ENCODE measurements at places on chromosomes 11 and 22.

DNA sequence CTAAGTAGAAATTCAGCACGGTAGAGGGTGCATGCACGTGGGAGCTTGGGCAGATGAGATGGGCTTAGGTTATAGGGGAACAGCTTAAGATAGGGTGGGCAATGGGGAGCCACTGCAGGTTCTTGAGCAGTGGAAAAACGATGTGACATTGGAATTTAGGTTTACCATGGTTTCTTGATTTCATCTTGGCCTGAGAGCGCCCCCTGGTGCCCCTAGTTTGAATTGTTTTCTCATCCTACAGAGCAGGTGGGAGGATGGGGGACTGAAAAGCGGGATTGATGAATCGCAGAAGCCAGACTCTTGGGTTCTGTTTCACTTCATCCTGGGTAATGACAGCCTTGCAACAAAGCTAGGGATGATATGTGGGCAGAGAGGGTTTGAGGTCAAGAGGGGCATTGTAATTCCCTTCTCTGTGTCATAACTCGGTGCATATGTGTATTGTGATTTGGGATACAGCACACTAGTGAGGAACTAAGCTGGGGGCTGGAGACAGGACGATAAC lies 6.7 kb upstream of the MCAM start:
- peak; percentile 76 for DNase-seq

DNA sequence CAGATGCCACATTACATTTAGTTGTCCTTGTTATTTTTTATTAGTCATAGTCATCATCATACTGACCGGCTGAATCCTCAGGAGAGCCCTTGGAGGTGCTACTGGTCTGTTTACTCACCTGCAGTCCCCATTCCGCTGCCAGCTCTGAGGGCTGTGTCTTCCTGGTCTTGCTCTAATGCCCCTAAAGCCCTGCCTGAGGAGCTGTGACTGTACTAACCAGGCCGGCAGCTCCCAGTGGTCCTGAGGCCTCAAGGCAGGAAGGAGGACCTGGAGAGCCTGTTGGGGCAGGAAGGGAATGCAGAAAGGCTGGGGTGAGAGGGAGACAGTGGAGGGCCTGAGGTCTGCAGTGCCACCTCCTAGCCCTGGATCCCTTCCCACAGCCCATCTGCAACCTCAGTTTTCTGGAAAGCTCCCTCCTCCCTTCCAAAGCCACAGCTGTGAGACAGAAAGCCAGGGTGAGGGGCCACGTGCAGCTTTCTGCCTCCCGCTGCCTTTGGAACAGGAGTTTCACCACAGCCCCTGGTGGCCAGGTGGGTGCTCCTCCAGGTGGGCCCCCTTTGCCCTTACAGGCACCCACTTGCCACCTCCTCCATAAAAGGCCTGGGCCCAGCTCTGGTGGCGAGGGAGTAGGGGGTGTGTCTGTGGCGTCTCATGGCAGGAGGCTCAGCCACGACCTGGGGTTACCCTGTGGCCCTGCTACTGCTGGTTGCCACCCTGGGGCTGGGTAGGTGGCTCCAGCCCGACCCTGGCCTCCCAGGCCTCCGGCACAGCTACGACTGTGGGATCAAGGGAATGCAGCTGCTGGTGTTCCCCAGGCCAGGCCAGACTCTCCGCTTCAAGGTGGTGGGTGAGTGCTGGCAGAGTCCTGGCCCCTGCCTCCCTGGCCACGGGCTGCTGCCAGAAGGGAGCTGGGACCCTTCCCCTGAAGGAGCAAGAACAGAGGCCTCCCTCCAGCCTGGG lies at the start of gene ZP1:
Gene ZP1, plus strand, starts transcription at position 632 of the 960 bp plus-strand sequence. Its CDS starts 20 bp downstream, at position 652.
- no peak for DNase-seq

DNA sequence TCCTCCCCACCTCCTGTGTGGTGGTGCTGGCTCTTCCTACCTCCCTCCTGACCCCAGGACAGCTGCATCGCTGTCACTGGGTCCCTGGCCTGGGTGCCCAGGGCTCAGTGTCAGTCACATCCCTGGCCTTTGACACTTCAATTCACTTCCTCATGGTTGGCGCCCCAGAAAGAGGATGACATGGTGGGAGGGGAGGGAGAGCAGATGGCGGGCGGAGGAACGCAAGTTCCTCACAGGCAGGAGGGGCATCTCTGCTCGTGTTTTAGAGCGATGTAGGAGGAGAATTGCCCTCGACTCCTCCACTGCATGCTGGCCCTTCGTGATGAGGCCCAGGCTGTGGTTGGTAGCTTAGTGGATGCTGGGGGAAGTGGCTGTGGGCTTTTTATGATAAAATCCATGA lies 35.1 kb upstream of the KRTAP5-7 start:
- no peak for DNase-seq

GRCh38 chr11:120966840-120967239 lies 57.1 kb upstream of the TBCEL start:
- DNase-seq: no peak

GRCh38 chr11:27718346-27718862 lies 18.1 kb upstream of the BDNF start:
- DNase-seq: no peak

GRCh38 chr11:16799221-16799620 lies 60.8 kb downstream of the C11orf58 start:
- DNase-seq: no peak

DNA sequence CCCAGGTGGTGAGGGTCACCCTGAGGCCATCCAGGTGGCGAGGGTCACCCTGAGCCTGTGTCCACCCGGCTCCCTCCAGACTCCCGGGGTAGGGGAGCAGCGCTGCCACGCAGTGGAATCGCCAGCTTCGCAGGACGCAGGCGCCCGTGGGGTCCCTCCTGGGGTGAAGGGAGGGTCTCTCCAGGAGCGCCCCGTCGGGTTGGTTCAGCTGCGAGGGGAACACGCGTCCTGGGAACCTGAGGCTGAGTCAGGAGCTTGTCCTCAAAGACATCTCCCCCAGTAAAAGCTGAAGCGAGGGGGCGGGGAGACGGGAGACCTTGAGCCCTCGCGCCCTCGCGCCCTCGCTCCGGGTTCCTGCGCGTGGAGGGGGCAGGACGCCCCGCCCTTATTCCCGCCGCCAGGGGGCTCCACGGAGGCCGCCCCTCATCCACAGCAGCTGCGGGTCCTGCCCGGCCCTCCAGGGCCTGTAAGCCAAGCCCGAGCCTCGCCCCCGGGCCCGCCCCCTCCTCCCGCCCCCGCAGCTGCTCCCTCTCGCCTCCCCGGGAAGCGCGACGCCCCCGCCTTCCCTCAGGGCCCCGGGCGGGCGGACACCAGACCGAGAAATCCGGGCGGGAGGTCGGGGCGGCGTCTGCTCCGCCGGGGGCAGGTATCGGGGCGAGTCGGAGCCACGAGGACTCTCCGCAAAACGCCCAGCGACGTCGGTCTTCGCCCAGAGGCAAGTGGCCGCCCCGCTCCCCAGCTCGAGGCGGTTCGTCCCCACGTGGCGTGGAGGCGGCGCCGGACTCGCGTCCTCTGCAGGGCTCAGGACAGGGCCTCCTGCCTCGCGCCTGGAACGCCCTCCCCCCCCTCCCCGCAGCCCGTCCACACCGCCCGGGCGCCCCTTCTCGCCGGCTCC lies 22.8 kb downstream of the PIM3 start:
- DNase-seq: no peak

GRCh38 chr11:25562417-25562816 lies 769.5 kb upstream of the ANO3 start:
- DNase-seq: no peak

GRCh38 chr11:22392561-22392960 lies 54.4 kb downstream of the SLC17A6 start:
- no peak for DNase-seq

GRCh38 chr11:465896-466530 lies 15.9 kb downstream of the PTDSS2 start:
- no peak for DNase-seq

GRCh38 chr22:44086271-44087088 lies 62.4 kb downstream of the PARVB start:
- no peak for DNase-seq

DNA sequence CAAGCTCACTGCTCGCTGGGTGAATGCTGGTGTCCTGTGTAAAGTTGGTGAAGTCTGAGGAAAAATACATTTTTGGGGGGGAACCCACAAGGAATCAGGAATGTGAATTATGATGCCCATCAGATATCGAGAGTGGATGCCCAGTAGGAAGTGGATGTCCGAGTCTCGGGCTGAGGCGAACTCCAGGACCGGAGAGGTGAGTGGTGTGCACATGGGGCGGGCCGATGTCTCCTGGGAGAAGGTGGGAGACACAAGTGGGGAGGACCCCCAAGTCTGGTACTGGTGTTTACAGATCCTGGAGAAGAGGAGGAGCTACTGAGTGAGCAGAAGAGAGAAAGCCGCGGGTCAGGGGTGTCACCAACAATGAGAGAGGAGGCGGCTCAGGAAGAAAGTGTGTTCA lies 19.2 kb upstream of the APOBEC3A start:
- no peak for DNase-seq

DNA sequence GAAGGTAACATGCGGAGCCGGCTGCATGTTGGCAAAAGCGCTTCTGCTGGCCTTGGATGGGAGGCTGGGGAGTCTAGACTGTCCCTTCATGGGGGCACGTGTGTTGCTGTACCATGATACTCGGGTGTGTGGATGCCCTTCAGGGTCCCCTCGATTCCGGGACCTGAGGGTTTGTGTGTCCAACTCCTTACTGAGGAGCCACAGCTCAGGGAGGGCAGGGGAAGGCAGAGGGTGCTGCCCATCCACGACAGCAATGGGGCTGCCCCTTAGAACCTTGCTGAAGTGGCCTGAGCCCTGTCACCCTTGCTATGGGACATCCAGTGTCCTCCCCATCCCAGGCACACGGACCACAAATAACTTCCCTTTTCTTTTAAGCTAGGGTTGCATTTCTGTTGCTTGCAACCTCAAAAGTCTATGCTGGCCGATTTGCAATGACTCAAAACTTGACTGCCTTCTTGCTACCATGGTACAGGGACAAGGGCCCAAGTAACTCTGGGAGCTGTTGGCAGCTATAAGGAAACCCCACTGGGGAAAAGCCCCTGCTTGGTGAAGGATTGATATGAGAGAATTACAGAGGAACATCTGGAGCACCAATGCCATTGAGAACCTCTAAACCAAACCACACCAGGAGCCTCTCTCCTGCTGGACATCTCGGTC lies 43.8 kb downstream of the RTL6 start:
- DNase-seq: no peak
